ENCODE measurements at places on chromosomes 16 and 17.

- no peak for DNase-seq
Measured at GRCh38 chr17:47368262-47368661, 44.5 kb downstream of the EFCAB13 start.

DNA sequence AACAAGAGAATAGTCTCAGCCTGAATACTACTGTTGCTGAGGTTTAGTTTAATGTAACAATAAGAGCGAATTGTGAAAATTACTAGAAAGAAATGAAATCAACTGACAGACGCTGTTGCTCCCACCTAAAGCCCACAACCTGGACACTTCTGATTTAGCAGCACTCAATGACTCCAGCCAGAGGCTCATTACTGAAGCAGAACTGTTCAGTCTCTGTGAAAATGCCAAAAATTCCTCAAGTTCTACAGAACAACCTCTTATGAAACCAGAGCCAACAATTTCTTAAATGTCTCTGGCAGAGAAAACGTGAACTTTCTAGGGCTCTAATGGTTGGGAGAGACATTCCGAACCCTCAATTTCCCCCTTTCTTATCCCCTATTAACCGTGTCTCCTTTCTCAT lies 9.9 kb downstream of the PSME3IP1 start:
- no peak for DNase-seq

- no peak for DNase-seq
Measured at GRCh38 chr16:15487336-15488284, 53.2 kb downstream of the BMERB1 start.

DNA sequence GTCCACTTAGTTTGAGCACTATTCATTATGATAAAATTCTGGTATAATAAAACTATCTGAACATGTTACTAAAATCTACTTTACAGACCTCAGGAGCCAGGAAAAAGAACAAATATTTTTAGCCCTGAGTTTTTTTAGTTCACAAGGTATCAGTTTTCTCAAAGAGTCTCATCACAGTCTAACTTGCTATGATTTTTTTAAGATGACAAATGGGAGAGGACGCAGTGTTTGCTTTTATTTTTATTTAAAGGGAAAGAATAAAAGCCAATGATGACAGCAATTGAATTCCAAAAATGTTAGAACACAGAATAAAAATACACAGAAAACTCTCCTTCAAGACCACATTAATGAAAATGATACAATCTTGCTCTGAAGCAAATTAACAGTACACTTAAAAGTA lies 7.4 kb downstream of the MED13 start:
- no peak for DNase-seq

- DNase-seq, result no peak
Measured at GRCh38 chr17:81131486-81132196, 33.7 kb upstream of the PVALEF start.

- DNase-seq, result no peak
Measured at GRCh38 chr17:82204831-82205719, 7.6 kb downstream of the CCDC57 start.

GRCh38 chr17:73394512-73395450 lies 83.0 kb upstream of the CDC42EP4 start:
- no peak for DNase-seq

DNA sequence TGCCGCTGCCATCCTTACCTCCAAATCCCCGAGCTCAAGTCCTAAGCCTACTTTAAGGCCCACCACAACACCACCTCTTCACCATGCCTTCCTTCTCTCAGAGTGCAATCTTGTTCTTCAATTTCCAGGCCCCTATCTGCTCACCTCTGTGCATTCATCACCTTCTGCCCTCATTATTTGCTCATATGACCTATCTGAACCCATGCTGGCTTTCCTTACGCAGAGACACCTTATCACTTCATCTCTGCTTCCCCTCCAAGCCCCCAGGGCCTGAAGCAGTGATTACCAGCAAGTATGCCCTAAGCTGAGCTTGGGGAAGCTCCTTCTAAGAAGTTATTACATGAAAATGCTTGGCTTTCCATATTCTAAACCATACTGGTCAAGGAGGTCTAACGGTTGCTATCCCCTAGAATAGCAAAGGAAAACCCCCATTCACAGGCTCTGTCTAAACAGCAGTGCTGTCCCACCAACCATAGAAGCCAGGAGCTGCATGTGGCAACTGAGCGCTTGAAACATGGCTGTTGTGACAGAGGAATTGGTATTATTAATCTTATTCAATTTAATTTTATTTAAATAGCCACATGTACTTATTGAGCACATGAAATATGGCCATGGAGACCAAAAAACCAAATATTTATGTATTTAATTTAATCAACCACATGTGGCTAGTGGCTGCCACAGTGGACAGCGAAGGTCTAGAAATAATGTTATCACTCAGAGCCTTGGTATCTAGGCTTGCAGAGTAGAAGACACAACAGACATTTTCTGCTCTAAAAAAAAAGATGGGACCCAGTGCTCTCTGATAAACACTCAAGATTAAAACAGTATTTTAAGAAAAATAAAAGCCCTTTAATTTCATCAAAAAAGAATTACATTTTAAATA lies 13.9 kb downstream of the USP7 start:
- DNase-seq, result no peak

Data from HS-27A (cell line).